T-helper 17 cell (primary cell): ENCODE measurements at places on chromosomes 12 and 14.

DNA sequence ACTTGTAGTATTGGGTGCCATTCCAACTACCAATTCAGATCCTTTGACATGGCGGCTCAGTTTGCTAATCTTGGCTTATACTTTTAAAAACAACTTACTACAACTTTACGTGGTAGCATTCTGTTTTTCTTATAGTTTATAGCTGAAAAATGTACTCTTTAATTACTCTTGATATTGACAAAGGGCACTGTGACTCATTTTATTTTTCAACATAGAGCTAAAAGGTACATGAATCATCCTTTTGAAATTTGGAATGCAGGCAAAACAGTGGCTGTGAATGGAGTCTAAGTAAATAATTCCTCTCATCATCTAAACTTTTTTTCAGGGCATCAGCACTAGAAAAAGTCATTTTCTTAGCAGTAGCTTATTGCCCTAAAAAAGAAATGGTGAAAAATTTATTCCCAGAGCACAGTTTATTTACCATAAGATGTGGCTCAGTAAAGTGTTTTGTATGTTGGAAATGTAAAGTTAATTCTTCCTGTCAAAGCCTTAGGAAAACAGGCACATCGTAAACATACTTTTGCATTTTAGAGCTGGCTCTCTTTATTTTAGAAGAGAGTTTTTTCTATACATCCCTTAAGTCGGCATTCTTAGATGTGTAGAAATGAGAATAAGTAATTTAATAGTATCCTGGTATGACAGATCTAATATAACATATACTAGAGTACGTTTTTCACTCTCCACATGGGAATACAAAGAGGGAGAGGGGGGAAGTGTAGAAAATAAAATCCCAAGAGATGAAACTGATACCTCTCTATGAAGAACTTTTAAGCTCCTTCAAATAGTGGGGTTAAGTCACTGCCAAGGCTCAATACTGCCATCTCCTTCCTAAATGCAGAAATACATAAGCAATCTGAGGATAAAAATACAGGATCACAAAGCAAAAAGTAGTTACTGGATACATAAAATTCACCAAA is 55.2 kb downstream of the SLC25A21 start:
- no peaks in the 10 kb centered on the region for H3K27me3 ChIP-seq
- no peak overlapping the region for H3K27ac ChIP-seq
- H3K4me1 ChIP-seq, result no peaks in the 10 kb centered on the region

DNA sequence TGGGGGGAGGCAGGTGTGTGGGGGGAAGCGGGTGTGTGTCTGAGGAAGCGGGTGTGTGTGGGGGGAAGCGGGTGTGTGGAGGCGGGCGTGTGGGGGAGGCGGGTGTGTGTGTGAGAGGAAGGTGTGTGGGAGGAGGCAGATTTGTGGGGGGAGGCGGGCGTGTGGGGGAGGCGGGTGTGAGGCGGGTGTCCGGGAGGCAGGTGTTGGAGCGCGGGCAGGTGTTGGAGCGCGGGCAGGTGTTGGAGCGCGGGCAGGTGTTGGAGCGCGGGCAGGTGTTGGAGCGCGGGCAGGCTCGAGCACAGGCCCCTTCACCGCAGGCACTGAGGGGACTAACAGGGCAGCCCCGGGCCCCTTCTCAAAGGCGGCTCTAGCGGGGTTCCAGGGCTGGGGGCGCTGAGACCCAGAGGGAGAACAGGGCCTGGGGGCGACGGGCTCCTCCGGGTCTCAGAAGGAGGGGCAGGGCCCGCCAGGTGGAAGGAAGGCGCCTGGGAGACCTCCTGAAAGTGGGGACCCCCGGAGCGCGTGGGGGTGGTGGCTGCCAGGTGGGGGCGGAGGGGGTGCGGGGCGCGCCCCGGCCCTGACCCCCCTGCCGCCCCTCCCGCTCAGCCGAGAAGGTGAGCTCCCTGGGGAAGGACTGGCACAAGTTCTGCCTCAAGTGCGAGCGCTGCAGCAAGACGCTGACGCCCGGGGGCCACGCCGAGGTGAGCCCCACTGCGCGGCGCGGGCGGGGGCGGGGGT is 3.2 kb downstream of the CRIP2 start:
- peak overlapping the region; percentile 55 for H3K4me3 ChIP-seq
- H3K4me1 ChIP-seq, result peaks cover 29% of the 10 kb centered on the region
- H3K36me3 ChIP-seq, result peaks cover 2% of the 10 kb centered on the region
- peak; percentile 79 for DNase-seq

DNA sequence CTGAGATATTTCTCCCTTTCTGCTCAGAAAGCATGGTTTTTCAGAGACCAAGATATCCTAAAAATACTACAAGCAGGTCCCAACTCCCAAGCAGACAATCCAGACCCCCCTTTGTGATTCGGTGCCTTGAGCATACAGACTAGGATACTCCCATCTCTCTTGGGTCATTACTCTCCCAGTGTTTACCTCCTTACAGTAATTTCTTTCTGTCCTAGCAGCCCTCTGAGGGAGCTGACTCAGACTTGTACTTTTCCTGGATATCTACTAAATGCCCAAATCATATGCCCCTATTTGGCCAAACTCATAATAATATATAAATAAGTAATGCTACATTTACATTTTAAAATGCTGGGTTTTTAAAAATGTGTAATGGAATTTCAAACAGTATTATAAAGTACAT is 355.6 kb downstream of the LRIG3 start:
- H3K27ac ChIP-seq, result no peak overlapping the region
- no peaks in the 10 kb centered on the region for H3K27me3 ChIP-seq
- H3K4me3 ChIP-seq, result no peak overlapping the region

- no peaks in the 10 kb centered on the region for H3K4me1 ChIP-seq
- no peaks in the 10 kb centered on the region for H3K36me3 ChIP-seq
- H3K27me3 ChIP-seq, result no peaks in the 10 kb centered on the region
Measured at GRCh38 chr14:29144621-29145020, 378.0 kb downstream of the FOXG1 start.

DNA sequence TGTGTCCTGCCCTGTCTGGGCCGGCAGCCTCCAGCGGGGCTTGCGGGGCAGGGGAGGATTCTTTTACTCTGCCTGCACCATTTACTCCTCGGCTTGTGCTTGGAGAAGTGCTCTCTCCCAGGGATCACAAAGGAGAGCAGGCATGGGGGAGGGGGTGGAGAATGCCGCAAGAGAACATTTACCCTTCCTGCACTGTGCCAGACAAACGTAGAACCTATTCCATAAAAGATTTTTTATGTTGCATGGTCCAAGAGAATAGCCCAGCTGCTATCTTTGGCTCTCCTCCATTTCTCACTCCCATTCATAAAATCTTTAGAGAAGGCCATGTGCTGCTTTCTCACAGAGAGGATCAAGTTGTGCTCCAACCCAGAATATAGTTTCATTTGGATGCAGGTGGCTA is 159.4 kb downstream of the SPTSSA start:
- no peak for DNase-seq
- H3K4me1 ChIP-seq, result no peaks in the 10 kb centered on the region
- no peak overlapping the region for H3K4me3 ChIP-seq
- H3K36me3 ChIP-seq, result no peaks in the 10 kb centered on the region
- H3K27ac ChIP-seq, result no peak overlapping the region

- no peak for DNase-seq
- no peak overlapping the region for H3K4me3 ChIP-seq
- no peak overlapping the region for H3K27ac ChIP-seq
Measured at GRCh38 chr12:76216585-76217472, 131.4 kb downstream of the BBS10 start.

DNA sequence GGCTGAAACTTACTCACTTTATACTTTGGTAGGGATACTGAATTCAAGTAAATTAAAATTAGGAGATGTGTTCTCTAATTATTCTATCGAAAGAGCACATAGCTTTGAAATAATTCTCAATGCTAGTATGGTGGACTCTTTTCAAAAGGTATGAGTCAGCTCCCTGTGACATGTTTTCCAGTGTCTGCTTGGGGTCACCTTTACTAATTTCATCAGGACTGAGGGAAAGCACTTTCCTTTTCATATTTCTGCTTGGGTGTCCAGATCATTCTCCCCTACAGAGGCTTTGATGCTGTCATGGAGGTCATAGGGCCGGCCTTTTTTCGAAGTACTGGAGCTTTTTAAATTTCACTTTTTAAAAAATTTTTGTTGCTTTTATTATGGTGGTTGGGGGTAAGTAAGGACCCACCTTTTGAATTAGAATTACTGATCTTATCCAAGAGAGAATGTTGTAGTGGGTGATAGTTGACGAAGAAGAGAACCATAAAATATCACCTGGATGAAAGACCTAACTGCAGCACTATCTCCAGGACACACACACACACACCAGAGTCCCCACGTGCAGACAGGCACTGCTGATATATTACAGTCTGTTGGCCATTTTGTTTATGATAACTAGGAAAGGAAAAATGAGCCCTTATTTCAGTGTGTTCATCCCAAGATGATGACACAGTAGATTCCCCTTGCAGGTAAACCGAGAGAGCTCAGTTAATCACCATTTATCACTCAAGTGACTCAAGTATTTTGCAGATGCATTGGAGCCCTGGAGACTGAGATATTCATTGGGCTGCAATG is 558.6 kb downstream of the DIO2 start:
- no peak overlapping the region for H3K27ac ChIP-seq
- H3K4me1 ChIP-seq, result no peaks in the 10 kb centered on the region
- DNase-seq, result no peak
- no peaks in the 10 kb centered on the region for H3K27me3 ChIP-seq
- H3K36me3 ChIP-seq, result no peaks in the 10 kb centered on the region

DNA sequence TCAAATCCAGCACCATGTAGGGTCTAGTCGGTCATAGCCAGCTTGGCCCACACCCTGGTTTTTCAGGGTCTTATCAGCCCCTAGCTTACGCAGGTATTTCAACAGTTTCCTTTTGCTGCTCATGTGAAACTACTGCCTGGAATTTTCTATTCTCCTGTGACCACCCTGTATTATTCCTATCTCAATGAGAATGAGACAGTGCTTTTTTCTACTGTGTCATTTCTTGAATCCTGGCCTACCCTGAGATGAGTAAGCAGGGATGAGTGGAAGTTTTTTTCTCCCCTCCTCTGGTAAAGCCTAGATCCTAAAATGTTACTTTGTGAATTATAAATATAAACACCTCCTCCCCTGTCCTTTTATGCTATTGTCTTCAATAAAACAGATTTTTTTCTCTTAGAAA is 62.7 kb upstream of the ARID2 start:
- no peaks in the 10 kb centered on the region for H3K36me3 ChIP-seq
- H3K27me3 ChIP-seq, result no peaks in the 10 kb centered on the region
- no peak overlapping the region for H3K27ac ChIP-seq

DNA sequence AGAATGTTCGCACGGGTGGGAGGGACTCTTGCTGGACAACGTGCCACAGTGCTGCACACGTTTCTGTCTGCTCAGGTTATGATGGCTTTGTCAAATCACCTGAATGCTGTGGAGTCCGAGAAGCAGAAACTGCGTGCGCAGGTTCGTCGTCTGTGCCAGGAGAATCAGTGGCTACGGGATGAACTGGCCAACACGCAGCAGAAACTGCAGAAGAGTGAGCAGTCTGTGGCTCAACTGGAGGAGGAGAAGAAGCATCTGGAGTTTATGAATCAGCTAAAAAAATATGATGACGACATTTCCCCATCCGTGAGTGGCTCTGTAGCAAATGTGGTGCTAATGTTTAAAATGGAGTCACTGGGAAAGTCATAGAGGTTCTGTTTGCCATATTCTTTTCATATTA is 28.5 kb downstream of the KLC1 start:
- no peak overlapping the region for H3K4me3 ChIP-seq
- H3K27me3 ChIP-seq, result no peaks in the 10 kb centered on the region
- no peak for DNase-seq
- no peak overlapping the region for H3K27ac ChIP-seq
- H3K36me3 ChIP-seq, result peaks cover 8% of the 10 kb centered on the region
- peaks cover 11% of the 10 kb centered on the region for H3K4me1 ChIP-seq

DNA sequence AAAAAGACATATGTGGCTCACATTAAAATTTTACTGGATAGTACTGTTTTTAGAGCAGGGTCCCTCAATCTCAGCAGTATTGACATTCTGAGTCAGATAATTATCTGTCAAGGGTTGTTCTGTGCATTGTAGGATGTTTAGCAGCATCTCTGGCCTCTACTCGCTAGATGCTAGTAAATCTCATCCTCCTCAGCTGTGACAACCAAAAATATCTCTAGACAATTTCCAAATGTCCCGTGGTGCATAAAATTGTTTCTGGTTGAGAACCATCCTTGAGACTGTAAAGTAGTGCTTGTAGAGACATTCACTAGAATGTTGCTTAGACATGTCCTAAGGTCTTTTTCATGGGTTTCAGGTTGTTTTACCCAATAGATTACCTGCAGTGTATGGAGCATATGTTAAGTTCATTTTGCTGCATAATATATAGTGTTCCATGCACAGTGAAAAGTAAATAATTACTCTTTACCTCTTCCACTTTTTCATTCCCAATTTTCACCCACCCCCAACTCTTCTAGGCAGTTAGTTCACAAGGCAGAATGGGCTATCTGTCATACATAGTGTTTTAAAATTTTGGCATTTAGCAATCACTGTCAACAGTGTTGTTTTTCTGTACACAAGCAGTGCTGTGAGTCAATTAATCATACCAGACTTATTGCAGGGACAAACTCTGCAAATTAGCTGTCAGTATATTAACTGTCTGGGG is 200.2 kb upstream of the SLC38A2 start:
- no peak for DNase-seq
- no peaks in the 10 kb centered on the region for H3K36me3 ChIP-seq
- H3K4me3 ChIP-seq, result no peak overlapping the region
- no peaks in the 10 kb centered on the region for H3K27me3 ChIP-seq

DNA sequence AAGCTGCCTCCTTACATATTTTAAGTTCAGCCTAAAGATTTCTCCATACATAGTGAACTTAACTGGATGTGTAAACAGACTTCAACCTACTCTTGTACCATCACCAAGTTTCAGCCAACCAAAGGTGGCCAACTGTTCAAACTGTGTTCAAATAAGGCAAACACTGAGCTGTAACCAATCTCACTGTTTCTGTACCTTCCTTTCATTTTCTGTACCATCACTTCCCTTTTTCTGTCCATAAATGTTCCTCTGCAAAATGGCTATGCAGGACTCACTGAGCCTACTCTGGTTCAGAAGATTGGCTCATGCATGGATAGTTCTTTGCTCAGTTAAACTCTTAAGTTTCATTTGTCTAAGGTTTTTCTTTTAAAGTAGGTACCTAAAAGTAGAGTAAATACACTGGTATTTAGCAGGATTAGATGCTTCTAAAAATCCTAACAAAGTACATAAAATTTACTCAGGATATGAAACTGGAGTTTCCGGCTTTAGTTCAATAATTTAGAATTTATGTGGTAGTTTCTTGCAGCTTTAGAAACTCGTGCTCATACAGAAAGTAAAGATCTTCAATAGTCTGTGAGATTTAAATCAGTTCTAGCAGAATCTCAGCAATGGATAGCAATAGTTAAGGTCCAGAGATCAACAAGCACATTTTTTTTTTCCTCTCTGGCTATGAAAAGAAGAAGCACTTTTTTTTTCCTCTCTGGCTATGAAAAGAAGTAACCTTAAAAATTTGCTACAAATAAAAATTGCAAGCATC is 282.0 kb upstream of the PPFIA2 start:
- H3K4me1 ChIP-seq, result no peaks in the 10 kb centered on the region
- DNase-seq, result no peak
- no peak overlapping the region for H3K4me3 ChIP-seq
- no peak overlapping the region for H3K27ac ChIP-seq

GRCh38 chr12:101230547-101230946 is 20.5 kb upstream of the SLC5A8 start:
- H3K4me3 ChIP-seq, result no peak overlapping the region
- no peak overlapping the region for H3K27ac ChIP-seq
- no peaks in the 10 kb centered on the region for H3K36me3 ChIP-seq
